ENCODE measurements at places on chromosomes 2 and 18. TPM values are rescaled to one million over a fixed set of nuclear protein-coding genes. Genes with fewer than 3 reads are reported as not detected.

Gene EMILIN1
- total RNA-seq = 0.91 TPM

Gene SPDYA
- total RNA-seq = 1.4 TPM

Gene POMC
- total RNA-seq = 6.4 TPM

Gene PSD4
- 385 TPM for total RNA-seq

Gene SF3B1
- 388 TPM for total RNA-seq

Gene C2orf15
- total RNA-seq = 2.3 TPM

Gene CAPN14
- 0.17 TPM for total RNA-seq

Gene INHA
- not detected for total RNA-seq

Gene PIEZO2
- not detected for total RNA-seq

Gene DHX57
- total RNA-seq = 14.8 TPM

- H3K27ac ChIP-seq = no peak overlapping the region
- H3K27me3 ChIP-seq = peaks cover 3% of the 10 kb centered on the region
- no peak for DNase-seq
- no peak overlapping the region for H3K4me3 ChIP-seq
- peaks cover 6% of the 10 kb centered on the region for H3K4me1 ChIP-seq
These were observed 31.9 kb upstream of the CDH2 start for GRCh38 chr18:28208712-28209265.

DNA sequence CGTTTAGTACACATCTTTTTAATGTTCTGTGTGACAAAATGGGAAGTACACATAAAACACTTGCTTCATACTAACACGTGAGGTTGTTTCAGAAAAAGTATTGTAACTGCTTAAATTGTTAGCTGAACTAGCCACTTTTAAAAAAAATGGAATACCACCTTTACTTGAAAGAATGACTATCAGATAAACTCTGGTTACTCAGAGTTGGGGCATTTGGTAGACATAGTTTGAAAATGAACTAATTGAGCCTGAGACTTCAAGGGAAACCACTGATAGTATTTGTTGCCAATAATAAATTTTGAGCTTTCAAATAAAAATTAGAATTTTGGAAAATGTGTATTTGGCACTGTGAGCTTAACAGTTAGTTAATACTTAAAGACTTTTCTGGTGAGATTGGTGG is 103.0 kb upstream of the FBXO11 start:
- H3K27ac ChIP-seq = no peak overlapping the region

GRCh38 chr2:212227755-212228154 is 310.8 kb downstream of the ERBB4 start:
- no peaks in the 10 kb centered on the region for H3K4me1 ChIP-seq
- H3K27me3 ChIP-seq = no peaks in the 10 kb centered on the region
- no peaks in the 10 kb centered on the region for H3K36me3 ChIP-seq
- no peak for DNase-seq

DNA sequence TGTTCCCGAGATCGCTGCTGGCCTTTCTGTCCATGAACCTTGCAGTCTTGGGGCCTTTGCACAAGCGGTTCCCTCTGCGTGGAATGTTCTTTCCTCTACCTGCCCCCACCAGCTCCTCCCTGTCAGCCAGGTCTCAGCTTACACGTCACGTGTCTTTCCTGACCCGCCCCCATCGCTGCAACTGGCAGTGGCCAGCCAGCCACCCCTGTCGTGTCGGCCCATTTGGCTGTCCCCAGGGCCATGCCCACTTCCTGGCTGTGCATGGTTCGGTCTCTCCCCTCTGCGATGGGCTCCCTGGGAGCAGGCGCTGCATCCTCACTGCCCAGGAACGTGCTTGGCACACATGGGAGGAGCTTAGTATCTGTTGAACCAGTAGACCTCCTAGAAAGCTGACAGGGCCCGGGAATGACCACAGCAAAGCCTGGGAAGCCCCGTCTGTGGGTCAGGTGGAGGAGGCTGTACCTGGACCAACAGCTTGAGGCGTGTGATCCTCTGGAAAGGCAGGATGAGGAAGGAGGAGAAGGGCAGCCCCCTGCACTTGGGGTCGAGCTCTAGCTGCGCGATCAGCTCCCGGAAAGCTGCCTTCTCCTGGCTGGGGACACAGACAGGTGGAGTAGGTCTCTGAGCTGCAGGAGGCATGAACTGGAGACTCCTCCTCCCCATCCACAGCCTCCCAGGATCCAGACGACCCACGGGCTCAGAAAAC is 21.0 kb downstream of the SNORC start:
- peaks cover 3% of the 10 kb centered on the region for H3K4me1 ChIP-seq
- peaks cover 3% of the 10 kb centered on the region for H3K27me3 ChIP-seq
- no peak overlapping the region for H3K27ac ChIP-seq
- H3K4me3 ChIP-seq = no peak overlapping the region
- DNase-seq = peak; percentile 17

GRCh38 chr2:58762176-58762781 is 521.2 kb upstream of the FANCL start:
- H3K27me3 ChIP-seq = peaks cover 14% of the 10 kb centered on the region
- H3K27ac ChIP-seq = no peak overlapping the region
- H3K4me3 ChIP-seq = no peak overlapping the region
- no peaks in the 10 kb centered on the region for H3K4me1 ChIP-seq
- H3K36me3 ChIP-seq = no peaks in the 10 kb centered on the region

DNA sequence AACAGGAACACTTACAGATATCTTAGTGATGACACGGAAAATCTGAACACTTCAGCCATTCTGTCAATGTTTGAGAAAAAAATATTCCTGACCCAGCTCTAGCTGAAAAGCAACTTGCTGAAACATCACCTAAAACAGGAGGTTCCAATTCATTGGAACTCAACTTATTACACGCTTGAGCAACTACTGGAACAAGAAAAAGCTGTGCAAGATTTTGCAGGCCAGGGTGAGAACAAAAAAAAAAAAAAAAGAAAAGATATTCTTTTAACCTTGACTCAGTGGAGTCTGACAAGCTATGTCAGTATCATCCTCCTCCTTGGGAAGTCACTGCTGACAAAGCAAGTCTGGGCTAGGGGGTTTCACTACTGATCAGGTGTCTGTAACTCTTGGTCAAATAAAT is 351.0 kb downstream of the SS18 start:
- no peaks in the 10 kb centered on the region for H3K27me3 ChIP-seq
- no peak for DNase-seq
- H3K4me3 ChIP-seq = no peak overlapping the region

DNA sequence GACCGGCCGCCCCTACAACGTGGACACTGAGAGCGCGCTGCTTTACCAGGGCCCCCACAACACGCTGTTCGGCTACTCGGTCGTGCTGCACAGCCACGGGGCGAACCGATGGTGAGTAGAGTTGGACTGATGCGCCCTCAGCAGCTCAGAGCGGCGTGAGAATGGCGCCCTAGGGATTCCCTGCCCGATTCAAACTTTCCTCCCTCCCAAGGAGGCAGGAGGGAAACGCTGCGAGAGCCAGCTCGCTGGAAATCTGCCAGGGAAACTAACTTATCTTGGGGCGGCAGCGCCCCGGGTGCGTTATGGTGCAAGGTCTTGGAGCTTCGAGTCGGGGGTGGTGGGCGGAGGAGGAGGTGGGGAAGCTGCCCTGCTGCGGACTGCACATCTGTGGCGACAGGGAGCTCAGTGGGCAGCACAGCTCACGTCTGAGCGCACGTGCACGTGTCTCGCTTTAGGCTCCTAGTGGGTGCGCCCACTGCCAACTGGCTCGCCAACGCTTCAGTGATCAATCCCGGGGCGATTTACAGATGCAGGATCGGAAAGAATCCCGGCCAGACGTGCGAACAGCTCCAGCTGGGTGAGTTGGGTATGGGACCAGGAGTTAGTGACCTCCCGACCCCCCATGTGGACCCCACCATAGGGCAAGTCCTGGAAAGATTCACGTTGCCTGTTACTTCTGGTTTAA is 697 bp downstream of the ITGA4 start:
- peaks cover 42% of the 10 kb centered on the region for H3K36me3 ChIP-seq
- H3K4me1 ChIP-seq = peaks cover 46% of the 10 kb centered on the region
- no peaks in the 10 kb centered on the region for H3K27me3 ChIP-seq
- DNase-seq = no peak

DNA sequence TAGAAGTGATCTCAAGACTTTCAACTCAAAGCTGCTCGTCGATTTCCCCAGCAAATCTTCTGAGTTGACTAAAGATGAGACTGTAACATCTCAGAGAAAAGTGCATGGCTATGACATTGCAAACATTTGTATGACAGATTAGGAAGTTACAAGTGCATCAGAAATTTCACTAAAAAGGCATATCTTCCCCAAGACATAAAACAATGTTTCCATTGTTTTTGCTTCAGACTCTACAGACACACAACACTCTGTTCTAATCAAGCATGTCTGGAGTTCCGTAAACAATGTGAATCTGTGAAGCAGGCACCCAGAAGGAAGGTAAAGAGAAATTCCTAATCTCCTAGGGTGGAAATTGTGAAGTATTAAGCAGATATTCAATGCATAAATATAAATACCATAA is 144.6 kb upstream of the LYPD1 start:
- H3K36me3 ChIP-seq = no peaks in the 10 kb centered on the region
- no peaks in the 10 kb centered on the region for H3K4me1 ChIP-seq
- H3K27me3 ChIP-seq = no peaks in the 10 kb centered on the region
- H3K27ac ChIP-seq = no peak overlapping the region
- no peak for DNase-seq

GRCh38 chr18:67517444-67517765 is 885 bp upstream of the DSEL start:
- H3K4me1 ChIP-seq = peaks cover 13% of the 10 kb centered on the region
- DNase-seq = no peak
- peaks cover 30% of the 10 kb centered on the region for H3K27me3 ChIP-seq
- H3K36me3 ChIP-seq = no peaks in the 10 kb centered on the region
- H3K27ac ChIP-seq = no peak overlapping the region

GRCh38 chr2:216103213-216103612 is 5.9 kb upstream of the XRCC5 start:
- H3K27me3 ChIP-seq = no peaks in the 10 kb centered on the region
- DNase-seq = no peak

DNA sequence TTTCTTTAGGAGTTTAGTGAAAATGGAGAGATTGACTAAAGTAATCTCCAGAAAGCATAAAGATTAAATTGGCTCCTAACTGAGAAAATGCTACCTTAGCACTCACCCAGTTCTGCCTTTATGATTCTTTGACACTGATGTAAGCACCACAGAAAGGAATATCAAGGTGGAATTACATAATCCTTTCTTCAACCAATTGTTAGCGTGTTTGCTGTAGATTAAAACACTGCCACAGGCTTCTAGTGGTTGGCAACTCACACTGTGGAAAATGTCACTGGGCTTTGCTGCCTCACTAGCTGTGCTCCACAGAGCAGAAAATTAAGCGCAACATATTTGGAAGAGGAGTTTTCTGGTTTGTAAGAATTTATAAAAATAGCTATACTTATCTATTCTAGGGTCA is 104.1 kb downstream of the DLGAP1 start:
- DNase-seq = no peak
- peaks cover 3% of the 10 kb centered on the region for H3K27me3 ChIP-seq
- H3K4me3 ChIP-seq = no peak overlapping the region
- no peaks in the 10 kb centered on the region for H3K4me1 ChIP-seq

- no peak overlapping the region for H3K4me3 ChIP-seq
- no peak overlapping the region for H3K27ac ChIP-seq
- no peaks in the 10 kb centered on the region for H3K36me3 ChIP-seq
- H3K4me1 ChIP-seq = no peaks in the 10 kb centered on the region
- no peak for DNase-seq
These were observed 59.4 kb upstream of the HPCAL1 start for GRCh38 chr2:10242998-10243925.

GRCh38 chr18:48333563-48333962 is 75.6 kb downstream of the ZBTB7C start:
- no peak for DNase-seq
- H3K4me3 ChIP-seq = no peak overlapping the region
- no peaks in the 10 kb centered on the region for H3K4me1 ChIP-seq
- H3K27me3 ChIP-seq = peaks cover 25% of the 10 kb centered on the region
- no peak overlapping the region for H3K27ac ChIP-seq

DNA sequence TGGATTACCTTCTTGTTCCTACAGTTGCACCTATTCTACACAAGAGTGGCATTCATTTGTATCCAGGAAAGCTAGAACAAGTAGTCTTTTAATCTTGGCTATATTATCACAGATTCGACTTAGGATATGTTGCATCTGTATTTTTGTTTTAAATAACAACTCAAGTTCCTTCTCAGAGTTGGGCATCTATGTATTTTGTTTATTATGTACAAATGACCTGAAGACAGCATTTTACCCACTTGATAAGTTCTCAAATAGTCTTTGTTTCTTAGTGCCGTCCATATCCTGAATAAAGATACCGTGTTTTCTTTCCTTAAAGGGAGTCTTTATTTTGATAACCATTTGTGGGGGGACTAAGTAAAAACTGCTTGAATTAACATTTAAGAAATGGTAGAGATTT is 2.9 kb downstream of the ITPRID2 start:
- peaks cover 10% of the 10 kb centered on the region for H3K27me3 ChIP-seq
- H3K4me1 ChIP-seq = peaks cover 31% of the 10 kb centered on the region
- DNase-seq = no peak

DNA sequence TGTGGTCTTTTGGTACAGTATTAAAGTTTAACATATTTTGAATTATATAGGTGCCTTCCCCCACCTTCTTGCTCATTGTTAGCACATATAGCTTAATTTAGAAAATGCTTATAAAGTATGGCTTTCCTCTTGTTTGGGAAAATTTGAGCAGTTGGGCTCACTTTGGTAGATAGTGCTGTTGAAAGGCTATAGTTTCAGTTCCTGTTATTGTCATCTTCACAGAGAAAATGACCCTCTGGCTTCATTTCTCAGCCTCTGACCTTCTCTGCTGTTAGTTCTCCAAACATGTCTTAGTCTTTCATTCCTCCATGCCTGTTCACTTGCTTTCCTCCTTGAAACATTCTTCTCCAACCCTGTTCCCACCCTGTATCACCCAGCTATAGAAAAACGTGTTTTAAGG is 200.6 kb downstream of the WDR7 start:
- no peak for DNase-seq
- H3K27ac ChIP-seq = no peak overlapping the region
- H3K36me3 ChIP-seq = peaks cover 27% of the 10 kb centered on the region
- no peak overlapping the region for H3K4me3 ChIP-seq

DNA sequence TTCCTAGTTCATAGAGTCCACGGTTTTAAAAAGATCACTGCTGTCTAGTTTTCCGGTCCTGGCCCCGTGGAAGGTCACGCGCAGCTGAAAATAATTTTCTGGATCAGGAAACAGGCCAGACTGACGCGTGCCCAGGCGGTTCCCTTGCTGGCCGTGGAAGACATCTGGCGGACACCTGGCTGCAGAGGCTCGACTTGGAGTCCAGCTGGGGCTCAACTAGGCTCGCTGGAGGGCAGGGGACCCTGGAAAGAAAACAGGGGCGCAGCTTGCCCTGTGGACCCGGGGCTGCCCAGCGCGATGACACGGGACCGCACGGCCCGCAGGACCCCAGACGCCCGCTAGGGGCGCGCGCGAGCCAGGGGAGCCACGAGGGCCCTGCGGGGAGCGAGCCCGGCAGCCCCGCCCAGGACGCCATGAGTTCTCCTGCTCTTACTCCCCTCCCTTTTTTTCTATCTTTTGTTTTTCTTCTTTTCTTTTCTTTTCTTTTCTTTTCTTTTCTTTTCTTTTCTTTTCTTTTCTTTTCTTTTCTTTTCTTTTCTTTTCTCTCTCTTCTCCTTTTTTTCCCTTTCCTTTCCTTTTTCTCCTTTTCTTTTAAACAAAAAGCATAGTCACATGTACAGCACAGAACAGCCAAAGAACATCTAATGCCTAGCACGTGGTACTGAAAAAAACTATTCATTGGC is 43.2 kb upstream of the UBE2F start:
- H3K36me3 ChIP-seq = peaks cover 2% of the 10 kb centered on the region
- H3K4me3 ChIP-seq = peak overlapping the region; percentile 53
- no peak overlapping the region for H3K27ac ChIP-seq
